ENCODE measurements at places on chromosomes 2 and 18. TPM values are rescaled to one million over a fixed set of nuclear protein-coding genes. Genes with fewer than 3 reads are reported as not detected.
A peak's percentile ranks its signal among the peaks of the same experiment; 100 is the strongest.

- H3K4me1 ChIP-seq, result peaks cover 2% of the 10 kb centered on the region
- H3K27ac ChIP-seq, result no peak overlapping the region
- no peaks in the 10 kb centered on the region for H3K27me3 ChIP-seq
Measured at GRCh38 chr2:207399301-207399700, 130.5 kb upstream of the CREB1 start.

GRCh38 chr2:237697586-237698357 is 70.4 kb downstream of the LRRFIP1 start:
- H3K36me3 ChIP-seq, result peaks cover 8% of the 10 kb centered on the region
- DNase-seq, result no peak
- no peaks in the 10 kb centered on the region for H3K27me3 ChIP-seq
- peaks cover 82% of the 10 kb centered on the region for H3K4me1 ChIP-seq

DNA sequence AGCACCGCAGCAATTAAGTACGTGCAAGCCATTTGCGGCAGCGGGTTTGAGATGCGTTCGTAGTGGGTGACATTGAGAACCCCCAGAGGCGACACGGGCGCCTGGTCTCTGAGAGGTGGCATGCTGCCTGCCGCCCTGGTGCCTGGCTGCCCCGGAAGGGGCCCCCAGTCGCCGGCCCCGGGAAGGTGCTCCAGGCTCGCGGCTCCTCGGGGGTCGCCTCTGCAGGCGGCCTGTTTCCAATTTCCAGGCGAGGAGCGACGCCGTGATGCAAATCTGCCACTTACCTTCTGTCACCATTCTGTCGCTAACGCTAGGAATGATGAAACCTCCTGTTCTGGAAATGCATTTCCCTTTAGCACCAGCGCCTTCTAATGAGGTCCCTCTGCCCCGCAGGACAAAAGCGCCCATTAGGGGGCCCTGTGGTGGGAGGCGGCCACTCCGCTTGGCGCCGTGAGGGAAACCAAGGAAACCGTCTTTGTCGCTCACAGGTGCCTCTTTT is 13.0 kb downstream of the KIF5C start:
- H3K4me1 ChIP-seq, result peaks cover 14% of the 10 kb centered on the region
- DNase-seq, result no peak
- H3K36me3 ChIP-seq, result peaks cover 6% of the 10 kb centered on the region
- no peaks in the 10 kb centered on the region for H3K27me3 ChIP-seq

GRCh38 chr18:35861367-35862118 is 110.9 kb upstream of the RMP24 start:
- peaks cover 10% of the 10 kb centered on the region for H3K27me3 ChIP-seq
- H3K36me3 ChIP-seq, result no peaks in the 10 kb centered on the region
- no peak overlapping the region for H3K4me3 ChIP-seq
- DNase-seq, result no peak
- H3K27ac ChIP-seq, result no peak overlapping the region
- no peaks in the 10 kb centered on the region for H3K4me1 ChIP-seq

GRCh38 chr2:65373365-65373918 is 59.0 kb downstream of the SPRED2 start:
- no peak overlapping the region for H3K4me3 ChIP-seq
- H3K36me3 ChIP-seq, result no peaks in the 10 kb centered on the region

DNA sequence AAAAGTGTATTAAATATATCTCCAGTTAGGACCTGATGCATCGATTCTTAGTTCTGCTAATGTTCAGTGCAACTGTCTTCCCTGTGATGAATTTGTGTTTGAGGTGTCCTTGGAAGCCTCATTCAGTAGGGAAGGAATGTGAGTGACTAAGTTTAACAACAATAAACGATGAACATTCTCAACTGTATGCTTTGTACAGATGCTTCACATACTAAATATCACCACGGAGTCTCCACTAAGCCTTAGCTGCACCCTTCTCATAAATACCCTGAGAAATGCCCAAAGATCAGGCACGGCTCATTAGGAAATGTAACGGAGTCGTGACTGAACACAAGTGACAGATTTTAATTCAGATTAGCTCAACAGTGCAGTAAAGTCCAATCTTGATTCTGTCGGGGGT is 24.4 kb upstream of the AGFG1 start:
- no peaks in the 10 kb centered on the region for H3K36me3 ChIP-seq
- H3K4me1 ChIP-seq, result no peaks in the 10 kb centered on the region
- no peak overlapping the region for H3K27ac ChIP-seq
- no peaks in the 10 kb centered on the region for H3K27me3 ChIP-seq
- no peak overlapping the region for H3K4me3 ChIP-seq

DNA sequence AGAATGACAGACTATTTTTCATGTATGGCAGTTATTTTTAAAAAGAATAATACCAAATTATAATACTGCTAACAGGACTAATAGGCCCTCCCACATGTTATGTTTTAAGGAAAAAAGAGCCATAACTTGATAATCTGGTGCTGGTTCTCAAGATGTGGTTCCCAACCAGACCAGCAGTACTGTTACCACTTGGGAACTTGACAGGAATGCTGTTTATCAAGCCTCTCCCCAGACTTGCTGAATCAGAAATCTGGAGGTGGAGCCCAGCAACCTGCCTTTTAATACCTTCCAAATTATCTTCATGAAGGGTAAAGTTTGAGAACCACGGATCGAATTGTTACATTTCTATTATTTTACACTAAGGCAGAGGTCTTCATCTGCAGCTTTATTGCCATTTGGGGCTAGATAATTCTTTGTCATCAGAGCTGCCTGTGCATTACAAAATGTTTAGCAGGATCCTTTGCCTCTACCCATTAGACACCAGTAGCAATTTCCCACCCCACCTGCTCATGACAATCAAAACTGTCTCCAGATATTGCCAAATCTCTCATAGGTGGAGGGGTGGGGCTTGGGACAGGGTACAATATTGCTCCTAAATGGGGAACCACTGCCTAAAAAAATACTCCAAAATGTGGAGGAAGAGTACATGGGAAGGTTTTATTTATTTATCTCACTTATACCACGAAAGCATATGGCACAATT is 629.6 kb downstream of the ARHGAP15 start:
- H3K27ac ChIP-seq, result peak overlapping the region; percentile 73
- no peak overlapping the region for H3K4me3 ChIP-seq
- no peaks in the 10 kb centered on the region for H3K27me3 ChIP-seq
- H3K36me3 ChIP-seq, result peaks cover 2% of the 10 kb centered on the region

GRCh38 chr2:229610872-229611271 is 103.5 kb downstream of the DNER start:
- H3K4me1 ChIP-seq, result no peaks in the 10 kb centered on the region
- H3K4me3 ChIP-seq, result no peak overlapping the region
- no peak overlapping the region for H3K27ac ChIP-seq
- H3K27me3 ChIP-seq, result peaks cover 7% of the 10 kb centered on the region

Gene LRRTM1
- total RNA-seq, result not detected

GRCh38 chr18:67417864-67418523 is 98.5 kb downstream of the DSEL start:
- peak overlapping the region; percentile 67 for H3K27ac ChIP-seq
- H3K4me3 ChIP-seq, result peak overlapping the region; percentile 77
- no peaks in the 10 kb centered on the region for H3K36me3 ChIP-seq
- H3K4me1 ChIP-seq, result peaks cover 4% of the 10 kb centered on the region

Gene FAHD2A
- total RNA-seq, result 19.8 TPM

DNA sequence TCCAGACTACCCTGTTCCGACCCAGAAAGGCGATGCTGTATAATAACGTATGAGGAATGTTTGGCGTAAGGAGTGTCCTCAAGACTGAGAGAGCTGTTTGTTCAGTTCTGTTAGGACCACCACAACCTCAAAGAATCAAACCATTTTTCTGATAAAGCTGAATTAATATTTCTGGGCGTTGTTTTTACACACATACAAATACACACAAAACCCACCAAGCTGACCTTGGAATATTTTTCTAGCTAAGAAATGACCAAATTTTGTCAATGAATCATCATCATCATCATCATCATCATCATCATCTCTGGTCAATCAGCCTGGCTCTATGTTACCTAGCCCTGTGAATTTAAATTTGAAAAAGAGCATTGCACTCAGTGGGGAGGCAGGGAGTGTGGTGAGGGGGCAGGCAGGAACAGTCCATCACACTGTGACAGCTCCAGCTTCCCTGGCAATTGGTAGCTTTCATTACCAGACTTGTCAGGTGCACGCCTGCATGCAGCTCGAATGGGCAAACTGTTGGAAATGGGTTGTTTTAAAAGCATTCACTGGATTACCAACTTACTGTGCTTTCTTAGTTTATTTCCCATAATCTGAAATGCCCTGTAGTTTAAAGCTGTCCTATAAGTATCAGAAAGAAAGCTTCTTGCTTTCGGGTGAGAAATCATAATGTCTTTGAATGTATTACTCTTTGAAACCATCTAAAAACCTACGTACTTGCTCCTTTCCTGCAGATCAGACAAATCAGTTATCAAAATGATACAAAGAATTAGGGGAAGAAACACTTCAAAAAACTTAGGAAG is 6.9 kb upstream of the POU3F3 start:
- no peak overlapping the region for H3K27ac ChIP-seq
- no peak for DNase-seq
- H3K36me3 ChIP-seq, result peaks cover 2% of the 10 kb centered on the region
- H3K4me3 ChIP-seq, result no peak overlapping the region
- peaks cover 9% of the 10 kb centered on the region for H3K4me1 ChIP-seq

DNA sequence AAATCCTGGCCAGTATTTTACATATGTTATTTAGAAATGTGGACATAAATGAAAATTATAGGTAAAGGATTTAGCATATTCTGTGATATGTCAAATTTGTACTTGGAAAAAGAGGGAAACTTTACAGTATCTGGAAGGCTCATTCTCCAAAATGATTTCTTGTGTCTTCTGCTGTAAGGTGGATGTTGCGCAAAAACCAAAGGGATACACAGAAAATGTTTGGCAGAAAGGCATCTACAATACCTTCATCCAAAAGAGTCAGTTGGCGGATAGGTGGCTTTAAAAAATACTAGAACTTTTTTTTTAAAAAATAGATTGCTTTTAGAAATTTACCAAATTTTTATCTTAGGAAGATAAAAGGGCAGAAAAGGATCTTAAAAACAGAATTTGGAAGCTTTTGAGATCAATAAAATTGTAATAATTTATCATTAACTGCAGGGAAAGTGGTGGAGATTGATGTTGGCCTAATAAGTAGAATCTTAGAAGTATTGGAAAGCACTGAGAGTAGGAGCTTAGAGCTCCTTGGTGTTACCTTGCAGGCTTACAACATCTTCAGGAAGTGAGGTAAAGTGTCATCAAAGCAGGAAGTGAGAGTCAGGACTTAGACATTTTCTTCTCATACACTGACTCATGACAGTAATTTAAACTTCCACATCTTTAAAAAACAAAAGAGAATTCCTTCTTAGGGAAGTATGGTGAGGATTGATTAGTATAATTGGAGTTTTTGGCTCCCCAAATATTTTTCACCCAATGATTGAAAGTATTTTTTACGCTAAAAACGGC is 2.1 kb downstream of the NABP1 start:
- H3K36me3 ChIP-seq, result peaks cover 3% of the 10 kb centered on the region
- peak overlapping the region; percentile 97 for H3K27ac ChIP-seq
- no peak for DNase-seq
- H3K4me1 ChIP-seq, result peaks cover 36% of the 10 kb centered on the region
- H3K4me3 ChIP-seq, result peak overlapping the region; percentile 94

DNA sequence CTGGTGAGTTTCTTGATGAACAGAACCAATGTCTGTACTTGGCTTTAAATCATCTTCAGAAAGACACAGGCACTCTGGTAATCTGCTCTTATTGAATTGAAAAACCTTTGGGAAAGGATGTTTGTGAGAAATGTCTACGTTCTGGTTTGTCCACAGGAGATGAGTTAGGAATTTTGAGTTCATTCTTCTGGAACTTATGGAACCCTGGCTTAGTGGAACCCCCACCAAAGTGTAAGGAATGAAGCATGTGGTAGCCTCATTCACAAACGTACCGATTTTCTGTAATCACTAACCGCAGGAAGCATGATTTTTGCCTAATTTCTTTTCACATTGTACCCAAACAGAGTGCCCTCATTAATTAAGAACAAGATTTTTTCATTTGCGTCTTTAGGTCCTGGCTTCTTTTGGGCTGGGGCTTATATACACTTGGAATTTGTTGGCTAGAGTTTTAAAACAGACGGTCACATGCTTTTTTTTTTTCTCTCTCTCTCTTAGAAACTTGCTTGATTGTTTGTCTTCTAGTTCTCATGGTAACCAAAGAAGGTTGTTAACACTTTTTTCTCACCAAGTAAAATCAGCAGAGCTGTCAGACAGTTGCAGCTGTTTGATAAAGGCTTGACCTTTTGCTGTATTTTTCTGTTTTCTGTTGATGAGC is 314.1 kb upstream of the THUMPD2 start:
- no peaks in the 10 kb centered on the region for H3K4me1 ChIP-seq
- no peaks in the 10 kb centered on the region for H3K27me3 ChIP-seq
